ENCODE measurements at places on chromosomes 12 and 14.

DNA sequence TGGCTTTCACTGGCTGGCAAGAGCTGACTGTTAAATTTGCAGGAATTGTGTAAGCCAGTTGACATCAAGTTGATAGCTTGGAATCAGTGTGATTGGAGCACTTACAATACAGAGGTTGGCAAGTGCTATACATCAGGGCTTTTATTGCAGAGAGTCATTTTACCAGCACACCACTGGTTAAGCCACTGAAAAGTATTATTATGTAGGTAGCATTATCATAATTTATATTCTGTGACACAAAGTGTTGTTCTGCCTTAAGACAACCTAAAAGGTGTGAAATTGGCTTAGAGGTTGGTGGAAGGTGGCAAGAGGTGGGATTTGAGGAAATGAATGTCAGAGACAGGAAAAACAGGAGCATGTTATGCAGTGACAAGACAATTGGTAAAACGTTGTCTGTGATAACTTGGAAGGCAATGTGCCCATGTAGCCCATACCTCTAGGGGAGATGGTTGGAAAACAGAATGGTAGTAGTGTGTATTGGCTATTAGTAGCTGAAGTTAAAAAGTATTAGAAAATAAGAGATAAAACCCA is 172.9 kb upstream of the PRICKLE1 start:
- no peak for DNase-seq

- DNase-seq: no peak
Measured at GRCh38 chr12:4472046-4472445, 26.4 kb upstream of the FGF6 start.

DNA sequence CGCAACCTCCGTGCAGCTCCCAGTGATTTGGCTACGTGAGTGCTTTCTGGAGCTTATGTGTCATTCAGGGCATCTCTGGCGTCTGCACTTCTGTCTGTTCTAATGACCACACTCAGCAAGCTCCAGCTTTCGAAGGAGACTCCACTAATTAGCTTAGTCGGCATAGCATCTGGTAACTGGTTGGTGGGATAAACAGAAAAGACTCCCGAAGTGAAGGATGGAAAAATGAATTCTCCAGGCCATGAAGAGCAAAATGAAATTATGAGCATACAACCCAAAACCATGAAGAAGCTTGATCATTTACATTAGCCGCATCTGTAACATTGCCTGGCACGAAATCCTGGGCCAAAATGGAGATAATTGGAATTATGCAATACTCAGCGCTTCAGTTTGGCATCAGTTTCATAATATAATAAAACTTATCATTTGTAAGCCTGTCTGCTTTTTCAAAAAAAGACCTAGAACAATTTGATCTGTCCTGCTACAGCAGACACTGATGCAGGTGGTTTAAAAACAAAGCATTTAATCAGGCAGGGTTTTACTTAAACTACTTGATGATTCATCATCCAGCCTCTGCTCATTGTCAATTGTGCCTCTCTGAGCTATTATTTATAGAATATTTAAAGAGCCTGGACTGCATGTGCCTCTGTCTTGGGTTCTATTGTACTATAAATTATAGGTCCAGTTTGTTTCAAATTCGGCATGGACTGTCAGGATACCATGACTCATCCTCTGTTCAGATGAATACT is 87.4 kb downstream of the SYT1 start:
- no peak for DNase-seq

GRCh38 chr14:22106700-22107697 is 433.4 kb upstream of the OR4E1 start:
- no peak for DNase-seq

GRCh38 chr14:101171650-101172049 is 268.1 kb upstream of the RTL1 start:
- no peak for DNase-seq

GRCh38 chr12:6550294-6551062 is 5.4 kb downstream of the IFFO1 start:
- no peak for DNase-seq

- DNase-seq: no peak
Measured at GRCh38 chr12:5581616-5582015, 149.7 kb downstream of the NTF3 start.

- no peak for DNase-seq
Measured at GRCh38 chr14:40784860-40785259, 821.8 kb upstream of the LRFN5 start.

DNA sequence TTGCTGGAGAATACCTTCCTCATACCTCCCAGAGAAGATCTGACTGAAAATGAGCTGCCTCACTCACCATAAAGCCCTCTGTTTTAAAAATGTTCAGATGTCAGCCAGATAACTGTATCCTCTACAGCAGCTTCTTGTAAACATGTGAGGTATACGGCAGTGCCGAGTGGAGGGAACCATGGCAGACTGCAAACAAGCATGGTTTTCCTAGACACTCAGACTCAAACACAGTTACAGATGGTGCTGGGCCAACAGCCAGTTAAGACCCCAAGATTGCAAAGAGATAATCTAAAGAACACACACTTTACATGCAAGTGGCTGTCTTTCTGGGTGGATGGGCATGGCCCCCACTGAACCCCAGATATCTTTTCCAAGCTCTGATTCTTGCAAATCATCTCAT is 16.6 kb upstream of the CCDC177 start:
- DNase-seq: no peak

GRCh38 chr12:106901276-106901675 is 54.4 kb upstream of the TMEM263 start:
- peak; percentile 23 for DNase-seq

GRCh38 chr14:70257526-70257925 is 68.8 kb upstream of the SLC8A3 start:
- DNase-seq: no peak

DNA sequence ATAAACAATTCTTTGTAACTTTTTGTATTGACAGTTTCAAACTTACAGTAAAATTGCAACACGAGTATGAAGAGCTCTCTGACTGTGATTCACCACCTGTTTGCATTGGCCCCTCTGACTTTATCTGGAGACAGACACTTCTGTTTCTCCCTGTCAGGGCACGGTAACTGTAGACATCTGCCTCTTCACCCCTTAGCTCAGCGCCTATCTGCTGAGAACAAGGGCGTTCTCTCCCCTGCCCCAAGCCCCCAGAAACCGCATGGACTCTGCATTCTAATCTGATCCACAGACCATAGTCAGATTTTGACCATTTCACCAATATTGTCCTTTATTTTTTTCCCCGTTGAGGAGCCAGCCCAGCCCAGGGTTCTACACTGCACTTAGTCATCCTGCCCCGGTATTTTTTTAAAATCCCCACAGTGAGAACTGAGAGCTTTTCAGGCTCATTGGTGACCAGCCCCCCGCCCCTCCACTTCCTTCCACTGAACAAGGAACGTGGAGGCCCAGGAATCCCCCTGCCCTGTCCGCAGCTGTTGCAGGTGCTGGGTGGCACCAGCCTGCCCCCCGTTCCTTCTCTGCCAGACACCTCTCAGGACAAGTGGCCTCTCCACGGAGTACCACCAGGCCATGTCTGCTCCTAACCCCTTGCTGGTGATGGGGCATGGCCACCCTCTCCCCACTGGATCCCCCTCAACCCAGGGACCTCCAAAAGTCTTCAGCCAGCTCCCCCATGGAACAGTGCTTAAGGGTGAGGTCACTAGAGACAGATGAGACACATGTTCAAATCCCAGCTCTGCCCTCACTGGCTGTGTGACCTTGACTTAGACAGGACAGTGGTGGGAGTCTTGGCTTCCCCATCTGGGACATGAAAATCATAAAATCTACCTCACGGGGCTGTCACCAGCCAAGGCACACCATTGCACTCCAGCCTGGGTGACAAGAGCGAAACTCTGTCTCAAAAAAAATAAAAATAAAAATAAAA is 11.2 kb downstream of the RHOF start:
- DNase-seq: peak; percentile 49

DNA sequence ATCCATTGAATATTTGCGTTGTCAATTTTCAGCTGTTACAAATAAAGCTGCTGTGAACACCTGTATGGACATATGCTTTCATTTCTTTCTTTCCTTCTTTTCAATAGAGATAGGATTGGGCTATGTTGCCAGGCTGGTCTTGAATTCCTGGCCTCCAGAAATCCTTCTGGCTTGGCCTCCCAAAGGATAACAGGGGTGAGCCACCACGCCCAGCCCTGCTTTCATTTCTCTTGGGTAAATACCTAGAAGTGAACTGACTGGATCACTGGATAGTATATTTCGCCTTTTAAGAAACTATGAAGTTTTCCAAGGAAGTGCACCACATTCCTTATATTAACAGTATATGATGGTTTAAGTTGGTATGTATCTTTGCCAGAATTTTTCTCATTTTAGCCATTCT is 32.3 kb upstream of the EAPP start:
- no peak for DNase-seq

DNA sequence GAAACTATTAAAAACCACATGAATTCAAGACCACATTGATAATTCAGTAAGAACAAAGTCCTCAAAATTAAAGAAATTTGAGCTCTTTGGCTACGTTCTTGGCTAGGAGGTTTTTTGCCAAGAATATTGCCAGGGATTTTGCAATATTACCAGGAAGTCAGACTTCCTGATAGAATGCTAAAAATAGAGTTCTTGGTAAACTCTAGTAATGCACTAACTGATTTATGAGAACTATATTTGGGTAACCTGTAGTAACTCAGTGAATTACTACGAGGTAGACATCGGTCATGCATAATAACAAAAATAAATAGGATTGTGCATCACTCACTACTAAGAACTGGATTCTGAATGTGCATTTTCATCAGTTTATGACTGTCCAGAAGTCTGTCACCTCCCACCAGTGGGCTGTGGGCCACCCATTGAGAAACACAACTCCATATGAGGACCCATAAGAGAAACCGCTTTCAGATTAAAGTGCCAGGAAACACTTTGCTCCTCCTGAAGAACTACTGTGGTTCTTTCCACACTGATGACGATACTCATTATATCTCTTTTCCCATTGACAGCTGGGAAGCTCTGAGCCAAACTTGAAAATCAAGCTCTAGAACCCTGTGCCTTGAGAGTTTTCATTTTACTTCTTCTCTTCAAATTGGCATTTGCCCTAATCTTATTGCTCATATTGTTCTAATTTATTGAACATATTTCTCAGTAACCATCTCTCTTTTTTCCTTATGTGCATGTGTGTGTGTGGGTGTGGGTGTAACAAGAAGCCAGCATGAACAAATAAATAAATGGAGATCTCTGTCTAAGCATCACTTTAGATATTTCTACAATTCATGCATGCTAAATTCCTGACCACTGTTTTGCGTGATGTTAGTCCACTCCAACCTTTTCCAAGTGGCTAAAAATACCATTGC is 116.6 kb downstream of the BCL11B start:
- no peak for DNase-seq

DNA sequence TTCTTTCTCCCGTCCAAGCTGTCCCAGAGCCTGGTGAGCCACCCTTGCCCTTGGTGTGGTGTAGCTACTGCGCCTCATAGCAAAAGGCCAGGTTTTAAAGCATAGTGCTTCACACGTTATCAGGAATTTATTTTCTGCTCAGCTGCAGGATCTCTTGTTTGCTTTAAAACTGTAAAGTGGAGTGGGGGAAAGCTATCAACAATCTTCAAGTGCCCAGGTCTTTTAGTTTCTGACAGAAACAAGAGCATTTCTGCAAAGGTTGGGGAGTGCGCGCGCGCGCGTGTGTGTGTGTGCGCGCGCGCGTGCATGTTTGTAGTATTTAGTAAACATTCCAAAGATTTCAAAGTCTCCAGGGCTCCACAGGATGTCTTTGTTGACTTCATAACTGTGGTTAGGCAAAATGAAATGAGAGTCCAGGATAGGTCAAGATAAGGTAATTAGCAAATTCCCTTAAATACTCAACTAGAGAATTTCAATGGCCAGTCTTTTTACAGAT is 45.5 kb downstream of the EML1 start:
- peak; percentile 66 for DNase-seq
